ENCODE measurements at places on chromosomes 7 and 10.
A peak's percentile ranks its signal among the peaks of the same experiment; 100 is the strongest.

- no peak for DNase-seq
Measured at GRCh38 chr7:135980012-135980551, 2.9 kb upstream of the MTPN start.

DNA sequence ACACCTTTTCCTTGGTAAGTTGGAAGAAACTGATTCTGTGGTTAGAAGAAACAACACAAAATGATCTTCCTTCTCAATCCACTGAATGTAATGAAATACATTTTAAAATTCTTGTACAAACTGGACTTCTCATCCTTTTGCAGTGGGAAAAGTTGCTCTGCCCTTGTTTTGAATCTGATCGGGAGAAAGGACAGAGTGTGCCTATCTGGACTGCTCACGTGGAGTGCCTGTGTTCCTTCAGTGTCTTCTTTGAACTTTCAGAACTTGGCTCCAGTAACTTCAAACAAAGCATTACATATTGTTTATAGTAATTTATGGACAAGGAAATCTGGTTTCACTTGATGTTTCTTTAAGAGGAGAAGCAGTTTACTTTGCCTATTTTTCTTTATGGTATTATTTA lies 17.1 kb downstream of the SLC26A3 start:
- no peak for DNase-seq

- DNase-seq = peak; percentile 91
Measured at GRCh38 chr7:112422842-112423496, 27.3 kb upstream of the IFRD1 start.

- DNase-seq = no peak
Measured at GRCh38 chr7:65338346-65338745, 35.3 kb upstream of the ZNF92 start.

DNA sequence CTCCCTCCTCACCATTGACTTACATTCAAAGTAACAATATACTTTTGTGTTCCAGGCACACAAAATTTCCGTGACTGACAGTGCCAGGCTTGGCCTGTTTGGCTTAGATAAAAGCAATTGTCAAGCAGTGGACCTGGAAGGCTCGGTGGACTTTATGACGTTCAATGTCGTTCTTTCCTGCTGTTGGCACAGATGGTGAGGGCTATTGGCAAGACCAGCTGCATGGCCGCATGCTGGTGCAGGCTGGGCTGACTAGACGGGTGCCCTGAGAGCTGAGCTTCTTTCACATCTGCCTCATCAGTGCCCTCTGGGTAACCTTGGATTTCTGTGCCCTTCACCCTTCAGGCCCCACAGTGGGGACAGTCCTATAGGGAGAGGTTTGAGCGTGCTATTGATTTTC lies 45.2 kb downstream of the WIPF3 start:
- no peak for DNase-seq

- DNase-seq = no peak
Measured at GRCh38 chr10:112548535-112549276, 101.7 kb downstream of the VTI1A start.

- no peak for DNase-seq
Measured at GRCh38 chr10:108204528-108205305, 1040.2 kb upstream of the SORCS1 start.

GRCh38 chr10:21482821-21483220 lies 42.7 kb downstream of the SKIDA1 start:
- DNase-seq = no peak

DNA sequence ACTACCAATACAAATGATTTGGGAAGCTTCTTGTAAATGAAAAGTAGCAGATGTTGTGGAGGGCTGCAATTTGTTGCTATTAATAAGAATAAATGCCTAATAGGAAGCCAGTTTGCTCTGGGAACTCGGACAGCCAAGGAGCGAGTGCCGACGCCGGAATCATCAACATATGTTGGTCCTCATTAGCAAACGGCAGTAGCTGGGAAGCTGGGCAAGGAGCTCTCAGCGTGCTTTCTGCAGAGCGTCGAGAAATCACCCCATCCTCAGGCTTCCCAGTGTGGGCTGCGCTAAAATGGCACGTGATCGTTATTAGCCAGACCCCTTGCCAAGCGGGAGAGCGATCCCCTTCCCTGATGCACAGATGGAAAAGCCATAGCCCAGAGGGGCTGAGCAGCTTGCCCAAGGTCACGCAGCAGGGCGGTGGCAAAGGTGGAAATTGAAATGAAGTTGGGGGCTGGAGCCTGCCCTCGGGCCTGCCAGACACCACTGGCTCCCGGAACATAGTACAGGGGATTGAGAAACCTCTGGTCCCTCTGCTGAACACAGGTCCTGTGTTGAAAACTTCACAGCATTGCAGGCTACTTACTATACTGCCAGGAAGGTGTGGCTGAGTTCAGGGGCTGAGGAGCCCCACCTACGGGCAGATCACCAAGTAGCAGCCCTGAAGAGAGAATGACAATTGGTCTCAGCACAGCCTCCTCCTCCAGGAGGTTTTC lies 326.9 kb downstream of the PLXNA4 start:
- no peak for DNase-seq

GRCh38 chr7:3103614-3104398 lies 60.1 kb upstream of the CARD11 start:
- no peak for DNase-seq

DNA sequence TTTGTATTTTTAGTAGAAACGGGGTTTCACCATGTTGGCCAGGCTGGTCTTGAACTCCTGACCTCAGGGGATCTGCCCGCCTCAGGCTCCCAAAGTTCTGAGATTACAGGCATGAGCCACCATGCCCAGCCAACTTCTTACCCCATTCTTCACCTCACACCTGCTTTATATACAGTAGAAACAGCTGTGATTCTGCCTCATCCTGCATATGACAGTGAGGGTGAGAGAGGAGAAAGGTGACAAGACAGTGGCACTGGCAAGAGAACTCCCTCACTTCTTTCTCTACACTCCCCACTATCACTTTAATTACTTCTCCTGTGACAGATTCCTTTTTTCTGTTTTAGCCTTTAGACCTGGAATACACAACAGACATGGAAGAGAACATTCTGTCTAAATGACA lies 61.8 kb upstream of the CAPZA2 start:
- DNase-seq = no peak

- DNase-seq = no peak
Measured at GRCh38 chr7:5420067-5420880, 3.4 kb downstream of the TNRC18 start.

DNA sequence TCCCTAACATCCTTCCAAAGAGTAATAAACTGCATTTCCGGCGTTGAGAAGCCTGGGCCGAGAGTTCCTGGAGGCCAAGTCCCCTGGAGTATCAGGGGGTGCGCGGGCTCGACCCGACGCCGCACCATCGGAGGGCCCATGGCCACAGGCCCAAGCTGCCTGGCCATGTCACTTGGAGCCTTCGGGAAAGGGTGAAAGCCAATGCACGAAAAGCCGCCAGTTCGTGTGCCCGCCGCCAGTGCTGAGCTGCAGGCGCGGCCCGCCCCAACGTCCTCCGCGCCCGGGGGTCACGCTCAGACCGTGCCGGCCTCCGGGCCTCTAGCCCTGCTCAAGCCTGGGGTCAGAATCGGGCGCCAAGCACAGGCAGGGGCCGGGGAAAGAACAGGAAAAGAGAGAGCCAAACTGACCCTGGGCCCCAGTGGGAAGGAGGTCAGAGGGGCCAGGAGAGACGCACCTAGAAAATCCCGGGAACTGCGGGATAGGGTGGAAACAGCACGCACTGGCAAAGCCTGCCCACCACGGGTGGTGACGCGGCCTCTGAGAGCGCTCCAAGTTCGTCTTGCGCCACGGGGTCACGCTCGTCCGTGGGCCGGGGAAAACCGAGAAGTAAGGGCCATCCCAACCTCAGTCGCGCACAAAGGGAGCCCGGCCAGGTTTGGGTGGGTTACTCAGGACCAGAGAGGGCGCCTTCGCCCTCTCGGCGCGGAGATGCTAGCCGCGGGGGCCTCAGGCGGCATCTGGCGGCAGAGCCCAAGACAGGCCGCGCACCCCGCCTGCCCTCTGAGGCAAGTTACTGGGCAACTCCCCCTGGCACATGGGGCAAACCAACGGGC lies 4.2 kb upstream of the EBF3 start:
- no peak for DNase-seq

GRCh38 chr10:30442019-30442606 lies 8.1 kb downstream of the MAP3K8 start:
- DNase-seq = no peak

DNA sequence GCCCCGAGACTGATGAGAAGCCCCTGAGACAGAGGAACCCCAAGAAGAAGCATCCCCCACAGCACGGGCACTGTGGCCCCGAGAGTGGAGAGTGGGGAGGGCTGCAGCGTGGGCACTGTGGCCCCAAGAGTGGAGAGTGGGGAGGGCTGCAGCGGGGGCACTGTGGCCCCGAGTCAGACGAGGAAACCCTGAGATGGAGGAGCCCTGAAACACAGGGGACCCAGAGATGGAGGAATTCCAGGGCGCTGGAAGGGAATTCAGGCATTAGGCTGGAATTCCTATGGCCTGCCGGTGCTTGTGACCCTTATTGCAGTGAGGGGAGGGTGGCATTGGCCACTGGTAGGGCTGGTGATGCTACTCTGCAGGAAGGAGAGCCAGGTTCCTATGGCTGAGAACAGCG lies 168.6 kb upstream of the SHH start:
- DNase-seq = no peak

GRCh38 chr7:145378197-145378596 lies 542.3 kb upstream of the TPK1 start:
- DNase-seq = no peak

GRCh38 chr7:102042016-102042656 lies 224.7 kb downstream of the CUX1 start:
- peak; percentile 52 for DNase-seq

- DNase-seq = peak; percentile 98
Measured at GRCh38 chr10:130111113-130111851, 652 bp upstream of the C10orf143 start.

DNA sequence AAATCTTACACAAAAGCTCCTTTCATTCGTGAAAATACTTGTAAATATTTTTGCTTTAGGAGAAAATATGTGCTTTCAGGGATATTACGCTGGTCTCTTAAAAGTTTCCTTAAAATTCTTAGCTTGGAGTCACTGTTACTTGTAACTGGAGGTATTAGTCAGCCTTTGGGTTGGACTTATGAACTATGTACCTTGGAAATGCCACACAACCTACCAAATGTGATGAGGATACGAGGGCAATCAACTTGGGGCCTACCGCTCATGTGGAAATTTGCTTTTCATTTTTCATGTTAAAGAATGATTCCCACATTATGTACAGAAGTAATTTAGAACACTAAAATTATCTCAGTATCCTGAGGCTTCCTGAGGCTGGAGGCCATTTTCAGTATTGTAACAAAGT lies 23.1 kb downstream of the SPAM1 start:
- no peak for DNase-seq

DNA sequence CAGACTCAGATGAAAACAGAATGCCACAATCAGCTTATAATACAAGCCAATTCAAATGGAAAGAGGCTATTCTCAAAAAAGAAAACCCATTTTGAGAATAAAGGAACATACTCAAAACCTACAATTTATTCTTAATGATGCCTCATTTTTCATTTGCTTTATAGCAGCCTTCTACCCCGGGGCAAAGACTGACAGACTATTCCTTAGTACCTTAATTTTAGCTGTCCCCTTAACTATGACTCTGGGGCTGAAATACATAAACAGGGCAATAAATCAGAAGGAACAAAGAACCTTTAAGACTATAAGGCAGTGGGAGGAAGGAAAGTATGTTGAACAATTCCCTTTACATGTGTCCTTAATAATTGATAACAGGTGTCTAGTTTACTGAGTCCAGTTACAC lies 76.8 kb downstream of the TMEM106B start:
- no peak for DNase-seq

GRCh38 chr7:56081626-56082340 lies 11.0 kb downstream of the PHKG1 start:
- DNase-seq = no peak

GRCh38 chr7:149209518-149210269 lies 14.3 kb downstream of the ZNF282 start:
- DNase-seq = no peak

- no peak for DNase-seq
Measured at GRCh38 chr10:53786236-53786900, 1013.8 kb upstream of the MBL2 start.

GRCh38 chr7:20598459-20599309 lies 16.8 kb upstream of the ABCB5 start:
- DNase-seq = peak; percentile 51

GRCh38 chr7:99267481-99267840 lies 5.2 kb upstream of the MYH16 start:
- DNase-seq = peak; percentile 87

DNA sequence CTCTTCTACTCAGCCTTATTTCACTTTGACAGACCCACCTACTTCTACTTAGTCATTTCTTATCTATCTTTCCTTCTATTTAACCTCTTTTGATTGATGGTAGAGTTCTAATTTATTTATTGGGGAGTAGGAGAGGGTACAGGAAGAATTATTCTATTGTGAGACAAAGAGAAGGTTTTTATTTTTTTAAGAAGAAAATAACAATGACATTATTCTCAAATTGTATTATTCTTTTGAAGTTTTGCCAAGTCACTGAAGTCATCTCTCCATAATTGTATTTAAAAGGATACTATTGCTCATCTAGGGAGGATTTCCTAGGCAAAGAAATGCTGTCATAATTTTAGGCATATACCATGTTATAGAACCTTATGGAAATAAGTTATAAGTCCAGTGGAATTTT lies 52.7 kb downstream of the ITGB8 start:
- DNase-seq = no peak

DNA sequence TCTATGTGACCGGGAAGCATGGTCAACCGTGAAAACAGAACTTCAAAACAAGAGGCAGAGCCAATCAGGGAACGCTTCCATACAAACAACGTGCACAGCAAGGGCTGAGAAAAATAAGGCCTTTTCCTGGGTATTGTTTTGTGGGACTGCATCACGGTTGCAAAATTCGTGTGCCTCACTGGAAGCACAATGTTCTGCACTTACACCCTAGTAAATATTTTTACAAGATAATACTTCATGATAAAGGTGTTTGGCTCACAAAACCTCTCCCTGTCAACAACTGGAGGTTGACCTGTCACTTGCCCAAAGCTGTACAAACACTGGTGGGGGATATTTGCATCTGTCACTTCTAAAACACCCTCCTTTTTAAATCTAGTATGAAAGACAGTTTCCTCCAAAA lies 37.0 kb downstream of the KLF6 start:
- no peak for DNase-seq

- DNase-seq = no peak
Measured at GRCh38 chr10:126977216-126977615, 72.0 kb downstream of the DOCK1 start.

- DNase-seq = no peak
Measured at GRCh38 chr10:42783181-42783549, 570 bp downstream of the BMS1 start.

Data from stromal cell of bone marrow (primary cell).